Forelimb muscle (tissue), 1 donor: ENCODE measurements at places on chromosomes 3 and 15. TPM values are rescaled to one million over a fixed set of nuclear protein-coding genes. Genes with fewer than 3 reads are reported as not detected.

RTP4 gene
- polyA plus RNA-seq = 0.11 TPM

NEK11 gene
- polyA plus RNA-seq = 7.8 TPM

DNA sequence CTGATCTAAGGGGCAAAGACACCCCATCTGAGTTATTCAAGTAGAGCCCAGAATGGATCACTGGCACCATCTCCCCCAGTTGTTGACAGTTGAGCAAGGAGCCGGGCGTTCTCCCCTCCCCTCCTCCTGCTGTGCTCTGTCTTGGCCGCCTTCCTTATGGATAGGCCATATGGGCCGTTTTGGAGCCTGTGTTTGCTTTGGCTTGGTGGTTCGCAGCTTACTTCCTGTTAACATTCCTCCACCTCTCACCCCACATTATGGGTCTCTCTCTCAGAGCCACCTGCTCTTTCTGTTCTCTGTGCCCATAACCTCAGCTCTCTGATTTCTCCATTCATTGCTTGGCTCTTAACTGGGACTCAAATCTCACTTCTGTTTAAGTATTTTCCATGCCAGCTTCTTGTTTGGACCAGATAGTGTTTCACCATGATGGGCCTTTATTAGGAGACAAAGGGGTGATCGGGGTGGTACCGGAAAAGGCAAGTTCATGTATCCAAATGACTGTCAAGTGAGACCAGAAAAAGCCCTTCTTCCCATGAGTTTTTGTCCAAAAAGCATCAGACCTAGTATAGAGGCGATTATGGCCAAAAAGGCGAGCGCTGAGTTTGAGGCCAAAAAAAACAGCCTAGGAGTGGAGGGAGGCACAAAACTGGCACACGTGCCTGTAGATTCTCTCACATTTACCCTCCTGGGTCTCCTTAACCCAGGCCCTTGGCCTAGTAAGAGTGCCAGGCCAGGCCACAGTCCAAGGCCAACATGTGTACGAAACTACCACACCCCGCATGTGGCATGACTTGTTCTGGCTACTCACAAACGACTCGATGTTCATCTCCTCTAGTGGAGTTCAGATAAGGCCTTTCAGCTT, 62.6 kb downstream of the DUT start:
- no peak for DNase-seq

DNA sequence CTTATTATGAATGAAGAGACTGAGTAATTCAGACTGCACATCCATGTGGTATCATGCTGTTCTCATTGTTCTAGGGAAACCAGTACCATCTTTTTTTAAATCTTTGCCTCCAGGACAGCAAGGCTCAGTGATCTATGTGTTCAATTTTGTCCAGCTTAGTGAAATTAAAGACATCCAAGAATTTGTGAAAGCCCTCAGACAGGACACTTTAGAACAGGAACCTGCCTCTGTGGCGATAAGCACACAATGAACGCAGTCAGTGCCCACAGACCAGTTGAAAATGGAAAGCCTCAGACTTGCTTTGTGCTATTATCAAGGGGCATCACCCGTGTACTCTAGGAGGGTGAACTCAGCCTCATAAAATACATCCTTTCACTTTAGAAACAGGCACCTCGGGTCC, 20.1 kb downstream of the EID1 start:
- no peak for DNase-seq

- DNase-seq = no peak
Observed at GRCh38 chr15:71231758-71232157, 116.5 kb downstream of the THSD4 start.

ITIH4 gene
- polyA plus RNA-seq = 32.4 TPM

DNA sequence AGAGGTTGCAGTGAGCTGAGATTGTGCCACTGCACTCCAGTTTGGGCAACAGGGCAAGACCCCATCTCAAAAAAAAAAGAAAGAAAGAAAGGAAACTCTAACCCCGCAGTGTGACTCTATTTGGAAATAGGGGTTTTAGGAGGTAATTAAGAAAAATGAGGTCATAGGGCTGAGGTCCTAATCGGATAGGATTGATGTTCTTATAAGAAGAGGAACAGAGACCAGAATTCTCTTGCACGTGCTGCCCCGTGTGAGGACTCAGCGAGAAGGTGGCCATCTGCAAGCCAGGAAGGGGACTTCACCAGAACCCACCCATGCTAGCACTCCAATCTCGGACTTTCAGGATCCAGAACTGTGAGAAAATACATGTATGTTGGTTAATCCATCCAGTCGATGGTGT, 25.8 kb downstream of the KLHL6 start:
- no peak for DNase-seq

DNA sequence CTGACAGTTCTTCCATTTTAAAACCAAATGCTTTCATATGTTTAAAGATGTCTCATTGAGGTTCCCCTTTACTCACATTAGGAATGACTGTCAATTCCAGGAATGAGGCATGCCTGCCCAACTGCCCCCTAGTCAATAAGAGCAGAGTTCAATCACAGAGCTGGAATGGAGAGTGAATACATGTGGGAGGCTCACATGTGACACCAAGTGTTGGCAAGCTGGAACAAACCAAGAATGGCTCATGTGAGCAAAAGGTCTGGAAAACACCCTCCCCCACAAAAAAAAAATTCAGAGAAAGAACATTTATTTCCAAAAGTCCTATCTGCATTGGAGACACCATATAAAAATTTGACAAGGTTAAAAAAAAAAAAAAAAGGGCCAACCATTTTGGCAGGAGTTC, 3.7 kb downstream of the PBRM1 start:
- no peak for DNase-seq

ISG20 gene
- polyA plus RNA-seq = 0.62 TPM

DNA sequence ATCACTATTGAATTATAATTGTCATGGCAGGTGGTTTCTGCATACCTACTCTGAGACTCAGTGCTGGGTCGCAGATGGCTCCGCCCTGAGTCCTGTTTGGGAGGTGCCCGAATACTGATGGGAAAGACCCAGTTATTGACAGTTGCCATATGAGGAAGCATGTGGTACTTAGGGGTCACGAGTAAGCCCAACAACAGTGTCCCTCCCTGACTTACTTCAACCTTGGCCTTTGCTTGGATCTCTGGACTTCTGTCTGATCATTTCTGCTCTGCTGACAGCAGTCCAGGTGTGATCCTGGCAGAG, 16.8 kb downstream of the MRAS start:
- DNase-seq = no peak

DNA sequence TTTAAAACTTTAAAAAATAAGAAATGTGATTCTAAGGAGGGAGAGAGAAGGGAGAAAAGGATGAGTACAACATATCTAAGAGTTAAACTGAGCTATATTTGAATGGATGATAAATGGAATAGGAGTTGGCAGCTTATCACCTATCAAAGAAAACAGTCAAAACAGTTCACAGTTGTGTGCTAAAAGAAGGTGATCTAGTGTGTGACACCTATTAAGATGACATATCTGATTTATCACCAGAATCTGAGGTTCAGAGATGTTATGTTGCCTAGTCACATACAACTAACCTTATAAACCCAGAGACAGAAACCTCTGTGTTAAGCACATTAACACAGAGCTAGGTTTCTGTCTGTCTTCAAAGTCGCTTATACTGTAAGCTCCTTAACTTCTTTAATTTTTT, 3.0 kb downstream of the ATP13A3 start:
- DNase-seq = no peak

DIPK2A gene
- 20.4 TPM for polyA plus RNA-seq

NDN gene
- 198 TPM for polyA plus RNA-seq

PPP2R3A gene
- polyA plus RNA-seq = 66.8 TPM

DNA sequence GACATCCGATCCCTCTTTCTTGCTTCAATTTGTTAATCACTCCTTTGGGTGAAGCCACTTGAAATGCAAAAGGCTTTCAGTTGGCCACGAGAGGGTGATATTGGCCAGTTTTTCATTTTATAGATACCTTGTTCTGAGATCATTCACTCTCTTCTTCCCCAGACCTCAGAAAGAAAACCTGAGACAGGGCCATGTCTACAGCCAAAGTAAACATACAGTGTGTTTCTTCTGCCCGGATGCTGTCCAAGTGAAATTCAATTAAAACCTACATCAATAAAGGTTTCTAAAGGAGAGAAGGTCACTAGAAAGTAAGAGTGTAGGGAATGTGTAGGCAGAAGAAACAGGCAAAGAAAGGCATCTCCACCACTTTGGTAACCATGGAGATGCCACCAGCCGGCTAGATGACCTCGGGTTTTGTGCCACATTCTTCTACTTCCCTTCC, 39.5 kb upstream of the FMN1 start:
- DNase-seq = no peak

DNA sequence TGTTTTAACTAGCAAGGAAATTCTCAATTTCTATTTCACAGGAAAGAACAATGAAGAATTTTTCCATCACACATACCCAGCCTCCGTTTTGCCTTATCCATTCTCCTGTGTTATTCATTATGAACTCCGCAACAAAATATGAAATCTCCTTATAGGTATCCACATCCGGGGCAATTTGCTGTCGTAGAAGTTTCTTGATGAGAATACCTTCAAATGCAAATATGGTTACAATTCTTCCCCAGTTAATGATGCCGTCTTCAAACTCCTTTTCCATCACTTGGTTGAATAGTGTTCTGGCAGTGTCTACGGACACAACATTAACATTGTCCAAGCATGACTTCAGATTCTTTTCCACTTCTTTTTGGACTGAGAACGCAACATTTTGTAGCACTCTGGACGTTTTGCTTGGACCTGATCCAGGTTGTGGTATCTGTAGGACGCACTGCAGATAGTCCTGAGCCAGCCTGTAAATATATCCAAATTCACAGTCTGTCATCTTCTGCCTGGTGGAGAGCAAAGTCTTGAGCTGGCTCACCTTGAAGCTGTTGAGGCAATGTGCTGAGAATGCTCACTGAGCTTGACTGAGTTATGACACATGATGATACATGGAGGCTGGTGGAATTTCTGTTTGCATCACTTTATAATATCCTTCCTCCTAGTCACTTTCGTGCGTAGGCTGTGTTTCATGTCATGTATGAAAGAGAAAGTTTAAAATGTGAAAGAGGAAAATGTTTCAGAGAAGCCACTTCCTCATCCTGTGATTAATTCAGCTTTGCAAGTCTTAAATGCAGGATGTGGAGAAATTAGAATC, at the start of gene BCL2A1:
BCL2A1 (minus strand) TSS at position 573 of the 811 bp plus-strand sequence; CDS start at position 496, 77 bp downstream.
- no peak for DNase-seq

C3orf22 gene
- polyA plus RNA-seq = not detected

GRCh38 chr3:124594581-124594980, 135.7 kb upstream of the UMPS start:
- no peak for DNase-seq

DNA sequence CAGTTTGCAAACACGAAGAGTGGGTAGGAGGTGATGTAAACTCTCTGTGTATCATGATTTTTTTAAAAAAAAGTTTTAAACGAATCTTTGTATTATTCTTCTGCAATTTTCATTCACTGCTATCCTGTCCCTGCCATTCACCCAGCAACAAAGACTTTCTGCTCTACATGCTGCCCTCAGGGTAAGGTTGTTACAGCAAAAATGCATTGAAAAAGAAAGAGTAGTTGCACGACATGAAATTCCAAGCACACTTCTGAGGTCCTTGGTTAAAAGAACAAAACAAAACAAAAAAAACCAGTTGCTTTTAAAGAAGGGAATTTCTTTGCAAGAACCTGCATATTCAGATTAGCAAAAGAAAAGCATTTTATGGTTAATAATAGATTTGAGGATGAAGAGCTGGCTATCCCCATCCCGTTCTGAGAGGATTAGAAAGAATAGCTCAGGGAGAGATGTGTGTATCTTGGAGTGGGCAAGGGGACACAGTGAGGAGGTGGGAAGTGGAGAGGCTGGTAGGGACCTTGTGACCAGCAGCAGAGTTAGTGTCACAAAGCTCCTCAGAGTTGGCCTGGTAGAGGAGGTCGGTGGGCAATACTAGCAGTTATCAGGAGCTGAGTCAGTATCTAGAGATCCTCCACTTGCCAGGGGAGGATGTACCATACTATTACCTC, 290.8 kb downstream of the NEK10 start:
- no peak for DNase-seq

DNA sequence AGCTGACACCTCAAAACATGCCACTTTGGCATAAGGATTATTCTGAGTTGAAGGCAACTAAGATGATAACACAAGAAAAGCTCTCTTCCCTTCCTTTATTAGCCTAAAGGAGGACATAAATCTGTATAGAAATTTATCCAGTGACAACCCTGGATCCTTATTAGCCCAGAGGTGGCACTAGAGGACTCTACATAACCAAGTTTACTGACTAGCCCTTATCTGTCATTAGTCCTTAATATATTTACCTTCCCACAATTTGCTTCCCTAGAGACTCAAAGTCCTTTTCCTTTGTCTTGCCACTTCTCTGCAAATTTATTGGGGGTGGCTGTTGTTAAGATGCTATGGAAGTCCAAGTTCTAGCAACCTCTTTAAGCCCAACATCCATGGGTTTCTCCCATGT, 26.7 kb downstream of the CEP70 start:
- no peak for DNase-seq

DNA sequence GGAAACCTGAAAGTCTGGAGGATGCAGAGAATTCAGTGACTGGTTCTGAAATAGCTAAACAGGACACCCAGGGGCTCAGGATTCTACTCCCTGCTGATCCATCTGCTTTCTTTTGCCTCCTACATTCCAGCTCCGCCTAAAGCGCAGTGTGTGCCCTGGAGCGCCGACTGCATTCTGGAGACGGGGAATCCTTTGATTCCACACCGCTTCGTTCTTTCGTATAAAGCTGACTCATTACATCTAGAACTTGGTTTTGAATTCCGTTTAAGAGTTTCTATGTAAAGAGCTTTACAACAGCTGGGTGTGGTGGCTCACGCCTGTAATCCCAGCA, 61.8 kb downstream of the SENP2 start:
- no peak for DNase-seq

ALG3 gene
- 21.5 TPM for polyA plus RNA-seq

SAMMSON gene
- polyA plus RNA-seq = not detected

GRCh38 chr15:28956491-28956890, 70.7 kb downstream of the APBA2 start:
- no peak for DNase-seq

DNA sequence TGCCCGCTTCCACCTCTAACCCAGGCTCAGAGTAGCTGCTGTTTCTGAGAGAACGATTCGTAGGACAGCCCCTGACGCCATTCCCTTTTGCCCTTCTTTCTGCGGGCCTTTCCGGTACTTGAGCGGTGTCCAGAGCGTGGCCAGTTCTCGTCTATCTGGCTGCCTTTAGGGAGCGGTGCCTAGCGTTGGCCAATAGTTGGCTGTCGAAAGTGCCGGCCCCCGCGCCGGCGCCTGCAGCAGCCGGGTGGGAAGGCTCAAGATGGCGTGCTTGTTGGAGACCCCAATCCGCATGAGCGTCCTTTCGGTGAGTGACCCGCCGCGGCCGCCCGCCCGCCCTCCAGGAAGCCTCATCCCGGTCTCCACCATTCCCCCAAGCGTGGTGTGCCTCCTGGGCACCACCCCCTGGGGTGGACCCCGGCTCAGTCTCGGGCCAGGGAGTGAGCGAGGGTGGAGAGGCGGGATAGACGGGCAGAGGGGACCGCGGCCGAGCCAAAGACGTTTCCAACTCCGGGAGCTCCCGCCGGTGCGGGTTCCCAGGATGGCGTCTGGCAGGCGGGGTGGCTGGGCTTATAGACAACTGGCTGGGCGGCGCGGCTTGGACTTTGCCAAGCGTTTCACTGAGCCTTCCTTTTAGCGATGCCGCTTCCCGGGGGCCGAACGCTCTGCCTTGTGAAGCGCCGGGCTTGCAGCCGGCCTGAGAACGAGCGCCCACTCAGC, at the start of gene ARMC8:
ARMC8 (plus strand) TSS at position 6 of the 717 bp plus-strand sequence; CDS start at position 260, 254 bp downstream.
- peak; percentile 85 for DNase-seq
